GM12878 (cell line): ENCODE measurements at places on chromosomes 1 and 21. TPM values are rescaled to one million over a fixed set of nuclear protein-coding genes. Genes with fewer than 3 reads are reported as not detected.

DNA sequence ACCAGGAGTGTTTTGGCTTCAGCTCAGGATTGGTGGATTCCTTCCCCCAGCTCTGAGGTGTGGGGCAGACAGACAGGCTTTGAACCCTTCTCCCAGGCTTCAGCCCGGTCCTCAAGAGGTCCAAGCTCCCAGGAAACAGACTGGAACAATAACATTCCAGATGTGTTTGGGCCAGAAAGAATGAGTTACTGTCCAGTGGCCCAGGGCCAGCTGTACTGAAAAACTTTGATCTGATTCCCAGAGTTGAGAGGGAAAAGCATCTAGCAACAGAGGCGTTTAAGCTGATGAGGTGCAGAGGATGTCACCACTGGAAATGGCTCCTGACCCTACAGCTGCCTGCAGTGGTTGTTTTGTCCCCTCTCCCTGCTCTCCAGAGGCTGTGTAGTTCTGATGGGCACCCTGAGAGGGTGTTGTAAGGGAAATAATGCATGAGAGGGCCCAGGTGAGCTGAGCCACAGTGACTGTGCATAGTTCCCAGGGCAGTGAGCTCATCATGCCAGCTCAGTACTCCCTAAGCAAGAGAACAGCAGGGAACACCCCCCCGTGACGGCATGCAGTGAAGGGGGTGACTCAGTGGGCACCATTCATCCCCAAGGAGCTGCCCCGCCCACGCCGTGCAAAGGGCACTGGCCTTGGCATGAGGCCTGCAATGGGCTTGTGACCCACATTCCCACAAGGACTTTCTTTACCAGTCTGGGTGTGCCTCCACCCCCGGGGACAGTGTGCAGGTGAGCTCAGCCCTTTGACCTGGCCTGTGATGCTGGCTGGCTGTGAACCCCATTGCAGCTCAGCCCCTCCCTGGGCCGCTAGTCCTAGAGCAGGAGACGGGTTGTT, 13.8 kb upstream of the SFN start:
- DNase-seq: no peak

DNA sequence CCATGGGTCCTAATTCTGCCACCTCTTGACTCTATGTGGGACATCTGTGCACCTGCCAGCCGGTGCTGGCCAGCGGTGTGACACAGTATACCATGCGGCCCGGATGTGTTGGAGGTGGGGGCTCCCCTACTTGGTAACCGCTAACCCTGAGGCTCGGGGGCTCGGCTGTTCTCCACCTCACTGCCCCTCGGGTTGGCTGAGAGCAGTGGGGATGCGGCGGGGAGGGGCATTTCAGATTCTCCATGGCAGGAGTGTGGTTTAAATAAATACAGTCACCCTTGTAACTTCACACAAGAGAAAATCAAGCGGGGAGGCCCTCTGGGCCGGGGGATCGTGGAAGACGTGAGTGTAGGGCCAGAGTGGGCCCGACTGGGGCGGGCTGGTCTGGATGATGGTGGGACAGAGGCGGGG, 11.0 kb downstream of the KRTAP10-1 start:
- DNase-seq: no peak

GRCh38 chr1:170593173-170594011, 61.4 kb downstream of the GORAB start:
- DNase-seq: no peak

GRCh38 chr21:17441370-17441769, 71.5 kb upstream of the CXADR start:
- DNase-seq: no peak

DNA sequence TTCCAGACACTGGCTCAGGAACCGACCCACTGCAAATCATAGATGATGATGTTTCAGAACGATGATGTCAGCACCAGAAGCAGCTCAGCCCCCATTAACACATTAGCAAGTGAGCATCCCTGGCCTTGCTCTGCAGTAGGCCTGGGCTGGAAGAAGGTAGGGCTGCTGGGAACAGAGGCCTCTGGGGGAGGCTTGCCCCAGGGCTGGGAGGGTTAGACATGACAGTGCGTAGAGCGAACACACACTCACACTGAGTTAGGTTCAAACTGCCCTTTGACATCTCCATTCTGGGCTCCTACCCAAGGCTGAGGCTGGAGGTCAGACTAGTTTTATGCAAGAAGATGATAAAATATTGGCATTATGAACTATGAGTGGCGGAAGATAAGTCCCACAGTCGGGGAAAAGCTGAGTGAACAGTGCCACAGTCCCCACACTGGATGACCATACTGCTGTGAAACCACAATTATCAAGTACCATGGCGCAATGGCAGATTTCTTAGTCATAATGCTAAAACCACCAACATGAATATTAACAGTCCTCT, 91.1 kb downstream of the DMRTB1 start:
- DNase-seq: no peak

RAP1GAP gene
- not detected in 2 replicates for polyA plus RNA-seq

GRCh38 chr21:34885125-34885524, 164.0 kb downstream of the RUNX1 start:
- DNase-seq: no peak

GRCh38 chr1:59249396-59250137, 47.3 kb upstream of the FGGY start:
- no peak for DNase-seq

KRTAP19-3 gene
- not detected in 2 replicates for polyA plus RNA-seq

PRRC2C gene
- polyA plus RNA-seq: 128 TPM in 2 replicates

ERI3 gene
- 83.0 and 90.4 TPM in 2 replicates for polyA plus RNA-seq

DNA sequence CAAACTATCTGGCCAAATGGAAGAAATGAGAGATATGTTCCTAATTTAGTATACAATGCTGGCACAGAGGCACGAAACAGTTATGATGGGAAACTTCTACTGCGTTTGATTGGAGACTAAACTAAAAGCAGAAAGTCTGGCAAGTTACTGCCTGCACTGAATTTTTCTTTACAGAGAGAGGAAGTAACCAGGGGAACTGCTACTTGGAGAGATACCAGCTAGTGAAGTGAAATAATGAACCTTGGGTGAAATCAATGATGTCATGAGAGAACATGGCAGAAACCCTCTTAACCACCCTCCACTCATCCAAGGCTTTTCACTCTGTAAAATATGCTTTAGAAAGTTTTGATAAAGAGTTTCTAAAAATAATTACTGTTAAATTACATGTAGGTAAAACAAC, 29.3 kb downstream of the NIBAN1 start:
- DNase-seq: peak; percentile 51

- DNase-seq: no peak
Measured at GRCh38 chr1:89363638-89364536, at the start of gene GBP6. Gene GBP6, plus strand, starts transcription at chr1:89364059. Its CDS starts 4,493 bp downstream, at chr1:89368552.

NBPF1 gene
- polyA plus RNA-seq: 0.57 and 0.73 TPM in 2 replicates

DNA sequence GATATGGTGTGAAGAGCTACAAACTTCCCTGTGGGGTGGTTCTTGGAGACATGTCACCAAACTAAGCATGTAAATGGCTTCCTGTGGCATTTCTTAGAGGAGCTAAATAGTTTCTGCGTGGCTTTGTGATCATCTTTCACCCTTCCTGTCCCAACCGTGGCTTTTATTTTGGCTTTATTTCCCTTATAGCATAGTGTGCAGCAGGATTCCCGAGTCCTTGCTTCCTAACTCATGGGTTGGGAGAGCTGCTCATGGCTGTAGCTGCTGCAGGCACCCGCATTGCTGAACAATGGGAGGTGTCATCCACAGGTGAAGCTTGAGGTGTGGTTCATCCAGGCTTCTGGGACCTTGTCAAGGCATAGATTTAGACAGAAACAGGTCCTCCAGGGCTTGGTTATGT, 192.0 kb downstream of the SDCCAG8 start:
- no peak for DNase-seq
